ENCODE measurements at places on chromosomes 5 and 9. TPM values are rescaled to one million over a fixed set of nuclear protein-coding genes. Genes with fewer than 3 reads are reported as not detected.

The OR1Q1 gene
- total RNA-seq = not detected

The PTGES gene
- not detected for total RNA-seq

The DIAPH1 gene
- total RNA-seq = 213 TPM

The TSSK1B gene
- not detected for total RNA-seq

The KCNV2 gene
- total RNA-seq = not detected

The SURF1 gene
- 31.6 TPM for total RNA-seq

The KCTD16 gene
- total RNA-seq = 0.04 TPM

The RAB24 gene
- 33.5 TPM for total RNA-seq

The SPZ1 gene
- total RNA-seq = not detected

The ANKRD33B gene
- 22.9 TPM for total RNA-seq

The MAMDC2 gene
- total RNA-seq = not detected

The PCDHAC2 gene
- total RNA-seq = not detected

The NSMF gene
- 63.3 TPM for total RNA-seq

The PCDHA13 gene
- total RNA-seq = not detected

The GGTA1 gene
- total RNA-seq = not detected

The CCNH gene
- total RNA-seq = 56.8 TPM

The SLC25A48 gene
- not detected for total RNA-seq

The ZBTB34 gene
- 5.5 TPM for total RNA-seq

The KCNMB1 gene
- not detected for total RNA-seq

The MYO10 gene
- total RNA-seq = not detected

The BNC2 gene
- not detected for total RNA-seq

The BAAT gene
- not detected for total RNA-seq

The ARID3C gene
- 0.25 TPM for total RNA-seq

The NFIL3 gene
- 70.1 TPM for total RNA-seq

The SPATA31A3 gene
- total RNA-seq = not detected

The CDX1 gene
- not detected for total RNA-seq

The PCDHB12 gene
- total RNA-seq = not detected

The PCDHA1 gene
- not detected for total RNA-seq

The GKAP1 gene
- total RNA-seq = 2.1 TPM

The GADD45G gene
- 3.2 TPM for total RNA-seq

The NR5A1 gene
- not detected for total RNA-seq

The C9orf152 gene
- total RNA-seq = not detected

The PIP5K1B gene
- total RNA-seq = 3.1 TPM

The PAXX gene
- total RNA-seq = 74.6 TPM

The OBP2B gene
- not detected for total RNA-seq

The PCDHA5 gene
- total RNA-seq = not detected

The CBY3 gene
- total RNA-seq = 0.55 TPM

The ANKS6 gene
- total RNA-seq = 21.2 TPM

The RORB gene
- total RNA-seq = 0.02 TPM
